GM12892 (cell line): ENCODE measurements at places on chromosomes 4 and X.

DNA sequence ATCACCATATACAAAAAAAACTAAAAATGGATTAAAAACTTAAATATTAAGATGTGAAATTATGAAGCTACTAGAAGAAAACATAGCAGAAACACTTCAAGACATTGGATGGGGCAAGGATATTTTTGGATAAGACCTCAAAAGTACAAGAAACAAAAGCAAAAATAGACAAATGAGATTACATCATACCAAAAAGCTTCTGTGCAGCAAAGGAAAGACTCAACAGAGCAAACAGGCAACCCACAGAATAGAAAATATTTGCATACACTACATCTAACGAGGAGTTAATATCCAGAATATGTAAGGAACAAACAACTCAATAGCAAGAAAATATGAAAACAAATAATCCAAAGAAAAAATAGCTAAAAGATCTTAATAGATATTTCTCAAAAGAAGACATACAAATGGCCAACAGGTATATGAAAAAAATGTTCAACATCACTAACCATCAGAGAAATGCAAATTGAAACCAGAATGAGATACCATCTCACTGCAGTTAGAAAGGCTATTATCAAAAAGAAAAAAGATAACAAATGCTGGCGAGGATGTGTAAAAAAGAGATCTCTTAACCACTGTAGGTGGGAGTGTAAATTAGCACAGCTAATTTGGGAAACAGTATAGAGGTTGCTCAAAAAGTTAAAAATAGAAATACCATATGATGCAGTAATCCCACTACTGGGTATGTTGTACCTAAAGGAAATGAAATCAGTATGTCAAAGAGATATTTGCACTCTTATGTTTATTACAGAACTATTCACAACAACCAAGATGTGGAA, 17.8 kb upstream of the LRCH2 start:
- no peak for DNase-seq

DNA sequence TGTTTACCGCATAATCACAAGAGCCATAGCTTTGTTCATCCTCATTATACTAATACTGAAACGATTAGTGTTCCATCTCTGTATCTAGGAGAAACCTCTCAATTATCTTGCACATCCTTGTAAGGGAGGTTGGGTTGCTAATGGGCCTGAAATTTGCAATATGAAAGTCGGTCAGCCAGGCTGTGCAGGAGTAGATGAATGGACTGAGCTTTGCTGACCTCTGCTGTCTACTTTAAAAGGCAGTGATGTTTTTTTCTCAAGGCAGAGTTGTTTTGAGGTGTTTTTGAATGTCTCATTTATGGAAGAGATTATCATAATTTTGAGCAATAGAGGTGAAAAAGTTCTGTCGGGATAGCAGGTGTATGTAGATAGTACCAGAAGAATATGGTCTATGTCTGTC, 47.9 kb upstream of the LINC00632 start:
- no peak for DNase-seq

- no peak for DNase-seq
Measured at GRCh38 chrX:40651620-40652223, 4.4 kb upstream of the CXorf38 start.

GRCh38 chr4:141899541-141899940, 263.2 kb downstream of the IL15 start:
- DNase-seq, result no peak

DNA sequence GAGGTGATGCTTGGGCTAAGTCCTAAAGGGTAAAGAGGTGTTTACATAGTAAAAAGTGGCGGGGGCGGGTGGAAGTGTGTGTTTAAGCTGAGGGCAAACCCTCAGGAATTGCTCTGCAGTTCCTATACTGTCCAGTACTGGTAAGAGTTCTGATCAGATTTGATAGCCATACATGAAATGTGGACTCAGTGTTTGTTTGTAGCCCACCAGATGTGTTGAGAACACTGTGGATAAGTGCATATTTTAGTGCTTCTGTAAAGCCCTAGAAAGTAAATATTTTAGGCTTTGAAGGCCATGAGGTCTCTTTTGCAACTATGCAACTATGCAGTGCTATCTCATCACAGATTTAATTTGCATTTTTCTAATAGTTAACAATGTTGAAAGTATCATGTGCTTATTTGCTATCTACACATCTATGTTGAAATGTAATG, 80.7 kb upstream of the EOLA2 start:
- DNase-seq, result no peak

GRCh38 chr4:38560768-38561558, 103.0 kb upstream of the KLF3 start:
- peak; percentile 22 for DNase-seq

- DNase-seq, result no peak
Measured at GRCh38 chr4:160826339-160826679, 1337.5 kb downstream of the FSTL5 start.
